Mammary epithelial cell (primary cell): ENCODE measurements at places on chromosomes 4 and X. TPM values are rescaled to one million over a fixed set of nuclear protein-coding genes. Genes with fewer than 3 reads are reported as not detected.

KCNIP4 gene
- total RNA-seq = not detected

GLUD2 gene
- 0.24 and 0.27 TPM in 2 replicates for total RNA-seq

SPACA5 gene
- total RNA-seq = not detected in 2 replicates

TRIM75 gene
- not detected in 2 replicates for total RNA-seq

CENPE gene
- 1.8 TPM for total RNA-seq

IDH3G gene
- 52.6 and 54.9 TPM in 2 replicates for total RNA-seq

ANXA10 gene
- not detected for total RNA-seq

YY2 gene
- 1.5 TPM for total RNA-seq

GRCh38 chr4:28073860-28074555 lies 1213.4 kb downstream of the STIM2 start:
- DNase-seq = no peak

DNA sequence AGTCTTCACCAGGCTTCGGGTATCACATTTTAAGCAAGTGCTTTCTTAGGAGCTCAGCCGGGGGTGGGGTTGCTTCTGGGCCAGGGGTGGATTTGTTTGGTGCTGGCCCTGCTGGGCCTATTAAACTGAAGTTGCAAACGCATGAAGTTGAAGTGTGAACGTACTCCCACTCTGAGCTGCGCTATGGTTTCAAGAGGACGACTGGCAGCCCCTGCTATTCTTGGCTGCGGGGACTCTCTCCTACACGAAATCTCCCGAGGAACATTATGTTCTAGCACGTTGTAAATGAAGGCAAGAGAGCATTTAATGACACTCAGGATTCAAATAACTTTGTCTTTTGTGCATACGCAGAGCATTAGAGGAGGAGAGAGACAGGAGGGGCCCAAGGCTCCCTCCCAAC lies 401.3 kb upstream of the BOD1L1 start:
- no peak for DNase-seq

GRCh38 chr4:108531461-108531860 lies 88.9 kb upstream of the RPL34 start:
- no peak for DNase-seq

DNA sequence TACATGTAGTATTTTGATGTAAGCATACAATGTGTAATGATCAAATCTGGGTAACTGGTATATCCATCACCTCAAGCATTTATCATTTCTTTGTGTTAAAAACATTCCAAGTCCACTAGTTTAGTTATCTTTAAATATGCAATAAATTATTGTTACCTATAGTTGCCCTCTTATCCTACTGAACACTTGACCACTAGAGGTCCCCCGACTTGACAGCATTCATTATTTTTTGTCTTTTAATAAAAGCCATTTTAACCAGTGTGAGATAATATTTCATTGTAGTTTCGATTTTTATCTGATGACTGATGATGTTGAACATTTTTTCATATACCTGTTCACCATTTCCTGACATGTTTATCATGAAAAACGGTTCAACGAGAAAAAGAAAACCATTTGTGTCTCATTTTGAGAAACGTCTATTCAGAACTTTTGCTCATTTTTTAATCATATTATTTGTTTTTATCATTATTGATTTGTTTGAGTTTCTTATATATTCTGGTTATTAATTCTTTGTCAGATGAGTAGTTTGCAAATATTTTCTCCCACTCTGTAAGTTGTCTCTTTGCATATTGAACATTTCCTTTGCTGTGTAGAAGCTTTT lies 199.0 kb upstream of the CXXC4 start:
- DNase-seq = peak; percentile 21

DNA sequence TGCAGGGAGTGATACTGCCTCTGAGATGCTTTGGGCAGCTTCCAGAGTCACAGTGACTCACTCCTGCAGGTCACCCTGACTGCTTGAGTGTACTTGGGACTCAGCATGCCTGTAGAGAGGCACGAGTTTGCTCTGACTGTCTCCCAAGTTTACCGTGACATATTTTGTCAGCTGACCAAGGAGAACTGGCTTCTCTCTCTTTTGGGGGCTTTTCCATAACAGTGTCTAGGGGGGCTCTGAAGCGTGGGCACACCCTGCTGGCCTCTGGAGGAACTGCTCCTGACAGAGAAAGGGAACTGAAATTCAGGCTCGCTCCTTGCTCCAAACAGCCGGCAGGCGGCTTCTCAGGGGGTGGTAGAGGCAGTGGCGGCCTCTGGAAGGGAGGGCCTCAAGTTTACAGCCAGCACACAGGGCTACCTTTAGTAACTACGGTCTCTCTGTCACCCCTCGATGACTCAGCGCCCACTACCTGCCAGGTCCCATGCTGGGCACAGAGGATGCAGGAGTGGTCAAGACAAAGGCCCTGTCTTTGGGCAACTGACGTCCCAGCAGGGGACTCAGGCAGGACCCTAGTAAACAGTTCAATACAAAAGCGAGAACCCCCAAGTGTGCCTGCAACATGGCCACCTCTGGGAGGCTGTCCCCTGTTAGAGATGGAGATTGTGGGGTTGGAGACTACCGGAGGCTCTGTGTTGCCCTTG lies 17.8 kb downstream of the ZNF185 start:
- DNase-seq = peak; percentile 20

- DNase-seq = peak; percentile 71
Measured at GRCh38 chrX:39903937-39904336, 193.8 kb downstream of the BCOR start.

DNA sequence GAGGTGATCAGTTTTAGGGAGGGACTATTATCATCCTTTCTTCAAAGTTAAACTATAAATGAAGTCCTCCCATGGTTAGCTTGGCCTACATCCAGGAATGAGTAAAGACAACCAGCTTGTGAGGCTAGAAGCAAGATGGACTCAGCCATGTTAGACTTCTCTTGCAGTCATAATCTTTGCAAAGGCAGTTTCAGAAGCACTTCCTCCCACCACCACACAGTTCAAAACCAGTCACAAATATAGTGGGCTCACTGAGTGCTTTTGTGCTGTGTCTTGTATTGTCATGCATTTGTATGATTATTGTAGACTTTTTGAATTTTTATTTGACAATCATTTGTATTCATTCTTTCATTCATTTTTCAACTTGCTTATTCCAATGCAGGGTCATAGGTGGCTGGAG lies 204.5 kb downstream of the ZNF674 start:
- no peak for DNase-seq

DNA sequence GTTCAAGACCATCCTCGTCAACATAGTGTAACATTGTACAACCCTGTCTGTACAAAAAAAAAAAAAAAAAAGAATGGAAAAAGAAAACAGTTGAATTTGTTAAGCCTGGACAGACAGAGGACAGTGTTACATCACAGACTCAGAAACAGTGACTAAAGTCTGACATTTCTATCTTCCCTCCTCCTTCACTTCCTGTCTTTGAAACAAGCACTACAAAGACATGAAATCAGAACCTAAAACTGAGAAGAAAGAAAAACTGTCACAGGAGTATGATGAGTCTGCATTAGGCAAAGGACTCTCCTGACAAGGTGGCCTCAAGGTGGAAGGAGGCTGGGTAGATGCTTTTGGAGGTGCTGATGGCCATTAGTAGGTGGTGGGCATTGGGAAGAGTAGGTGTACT lies 126.7 kb downstream of the RBM47 start:
- no peak for DNase-seq

DNA sequence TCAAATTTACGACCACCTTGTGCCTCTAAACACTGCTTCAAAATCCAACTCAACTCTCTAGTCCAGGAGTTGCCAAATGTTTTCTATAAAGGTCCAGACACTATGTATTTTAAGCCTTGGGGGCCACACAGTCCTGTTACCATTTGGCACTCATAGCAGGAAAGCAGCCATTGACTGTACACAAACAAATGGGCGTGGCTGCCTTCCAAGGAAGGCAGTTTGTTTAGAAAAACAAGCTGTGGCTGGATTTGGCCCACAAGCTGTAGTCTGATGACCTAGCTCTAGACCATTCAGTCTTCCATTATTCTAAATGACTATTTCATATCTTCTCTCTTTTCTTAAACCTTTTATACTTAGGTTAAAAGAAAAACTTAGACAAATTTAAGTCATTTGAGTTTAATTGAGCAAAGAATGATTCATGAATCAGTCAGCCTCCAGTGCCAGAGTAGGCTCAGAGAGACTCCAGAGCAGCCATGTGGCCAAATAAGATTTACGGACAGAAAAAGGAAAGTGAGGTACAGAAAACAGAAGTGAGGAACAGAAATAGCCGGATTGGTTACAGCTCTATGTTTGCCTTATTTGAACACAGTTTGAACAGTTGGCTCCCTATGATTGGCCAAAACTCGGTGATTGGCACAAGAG lies 825.8 kb upstream of the LCORL start:
- no peak for DNase-seq

- DNase-seq = no peak
Measured at GRCh38 chr4:104436542-104436941, 58.2 kb downstream of the CXXC4 start.

- DNase-seq = no peak
Measured at GRCh38 chr4:98662626-98663225, 4.3 kb upstream of the TSPAN5 start.

DNA sequence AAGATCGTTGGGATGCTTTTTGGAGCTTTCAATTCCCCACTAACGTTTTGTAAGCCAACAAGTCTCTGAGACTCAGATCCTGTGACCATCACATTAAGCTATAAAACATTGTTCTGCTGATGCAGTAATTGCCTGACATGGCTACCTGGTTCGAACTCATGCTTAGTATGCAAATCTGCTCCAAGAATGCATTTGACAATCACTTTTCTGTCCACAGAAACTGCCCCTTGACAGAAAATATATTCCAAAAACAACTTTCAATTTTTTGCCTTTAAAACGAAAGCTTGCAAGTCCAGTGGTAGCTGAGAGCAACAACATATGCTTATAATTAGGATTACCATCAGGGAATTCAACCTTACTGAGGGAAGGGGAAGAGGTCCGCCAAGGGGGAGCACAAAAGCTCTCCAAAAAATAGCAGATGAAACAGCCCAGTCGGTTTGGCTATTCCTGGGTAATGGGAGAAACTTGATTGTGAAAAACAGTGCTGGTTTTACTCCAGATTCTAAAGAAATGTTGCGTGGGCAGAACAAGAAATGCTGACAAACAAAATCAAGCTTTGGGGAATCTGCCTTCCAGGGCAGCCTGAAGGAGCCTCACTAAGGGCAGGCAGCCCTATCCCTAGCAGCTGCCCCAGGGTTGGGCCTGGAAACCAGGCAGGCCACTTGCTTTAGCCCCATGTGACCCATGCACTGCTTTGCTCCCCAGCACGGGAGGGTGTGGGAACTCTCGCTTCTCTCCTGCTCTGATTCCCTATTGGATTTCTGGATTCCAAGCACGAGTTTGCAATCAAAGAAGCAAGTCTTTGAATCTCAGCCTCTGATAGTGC lies 160.7 kb upstream of the LDB2 start:
- DNase-seq = no peak

DNA sequence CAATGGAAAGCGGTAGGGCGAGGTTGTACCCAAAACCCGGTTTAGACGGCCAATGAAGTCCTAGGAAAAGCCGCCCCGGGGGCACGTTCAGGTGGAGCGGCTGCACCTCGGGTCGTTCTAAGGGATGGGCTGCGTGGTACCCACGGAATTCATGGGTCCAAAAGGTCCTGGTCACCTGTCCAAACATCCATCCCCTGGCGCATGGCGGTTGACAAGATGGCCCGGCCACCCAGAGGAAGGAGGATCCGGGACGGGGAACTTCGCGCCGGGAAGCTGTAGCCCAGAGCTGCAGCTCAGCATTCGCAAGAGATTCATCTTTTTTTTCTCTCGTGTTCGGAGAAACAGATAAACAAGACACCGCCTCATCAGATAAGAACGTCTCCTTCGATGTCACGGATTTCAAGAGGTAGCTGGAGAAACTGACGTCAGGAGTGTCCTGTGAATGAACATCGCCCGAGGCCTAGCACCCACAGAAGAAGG lies 10.9 kb downstream of the PITX2 start:
- no peak for DNase-seq

- DNase-seq = no peak
Measured at GRCh38 chrX:13790206-13791131, 26.4 kb downstream of the GPM6B start.

GRCh38 chr4:5980436-5981155 lies 37.6 kb downstream of the C4orf50 start:
- DNase-seq = no peak

- no peak for DNase-seq
Measured at GRCh38 chr4:177404986-177405385, 37.3 kb downstream of the AGA start.

DNA sequence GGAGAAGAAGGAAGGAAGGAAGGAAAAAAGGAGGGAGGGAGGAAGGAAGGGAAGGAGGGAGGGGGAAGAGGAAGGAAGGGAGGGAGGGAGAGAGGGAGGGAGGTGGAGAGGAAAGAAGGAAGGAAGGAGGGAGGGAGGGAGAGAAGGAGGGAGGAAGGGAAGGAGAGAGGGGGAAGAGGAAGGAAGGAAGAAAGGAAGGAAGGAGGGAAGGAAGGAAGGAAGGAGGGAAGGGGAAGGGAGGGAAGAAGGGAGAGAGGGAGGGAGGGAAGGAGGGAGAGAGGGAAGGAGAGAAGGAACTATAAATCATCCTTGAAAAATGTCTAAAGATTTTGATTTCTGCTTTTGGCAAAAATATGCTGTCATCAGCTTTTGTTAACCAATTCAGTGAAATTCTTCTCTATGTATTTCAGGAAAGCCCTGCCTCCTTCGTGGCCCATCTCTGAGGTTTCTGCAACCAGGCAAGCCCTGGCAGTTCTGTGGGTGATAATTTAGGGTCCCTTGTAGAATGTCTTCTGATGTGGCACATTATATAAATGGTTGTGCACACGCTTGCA lies 7.1 kb upstream of the HOPX start:
- DNase-seq = no peak

DNA sequence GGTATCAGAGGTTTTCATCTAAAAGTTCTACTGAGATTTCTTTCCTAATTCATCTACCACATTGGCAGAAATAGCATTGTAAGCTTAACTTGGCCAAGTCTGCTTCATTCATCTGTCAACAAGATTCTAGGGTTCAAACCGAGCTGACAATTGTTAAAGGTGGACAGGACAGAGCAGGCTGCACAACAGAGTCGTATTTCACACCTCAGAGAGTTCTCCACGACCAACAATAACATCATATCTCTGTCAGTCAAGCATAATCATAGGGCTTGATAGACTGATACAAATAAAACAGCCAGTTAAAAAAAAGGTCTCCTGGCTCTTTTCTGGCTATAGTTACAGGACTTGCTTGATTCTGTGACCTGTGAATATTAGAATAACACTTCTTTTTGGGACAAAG lies 259.2 kb downstream of the COL25A1 start:
- DNase-seq = no peak

DNA sequence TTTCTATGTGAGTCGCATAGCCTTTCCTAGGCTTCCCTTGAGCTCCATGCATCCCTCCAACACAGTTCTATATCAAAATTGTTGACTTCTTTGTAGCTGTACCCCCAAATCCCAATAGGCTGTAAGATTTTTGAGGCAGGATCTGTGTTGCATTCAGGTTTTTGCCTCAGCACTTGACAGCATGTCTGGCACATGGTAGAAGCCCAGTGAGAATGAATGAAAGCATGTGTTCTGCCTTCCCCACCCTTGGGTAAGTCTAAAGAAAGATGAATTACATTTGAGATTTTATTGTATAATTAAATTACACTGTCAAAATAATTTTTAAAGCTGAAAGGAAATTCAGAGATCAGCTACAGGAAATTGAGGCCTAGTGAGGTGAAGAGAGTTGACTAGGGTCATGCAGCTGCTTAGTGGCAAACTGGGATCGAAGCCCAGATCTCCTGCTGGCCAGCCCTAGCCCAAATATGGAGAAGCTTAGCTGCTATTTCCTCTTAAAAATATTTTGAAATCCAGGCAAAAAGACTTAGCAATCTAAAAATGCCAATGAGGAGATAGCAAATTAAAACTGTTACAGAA lies 122.5 kb downstream of the SPATA18 start:
- no peak for DNase-seq
